ENCODE measurements at places on chromosomes 5 and 9.

DNA sequence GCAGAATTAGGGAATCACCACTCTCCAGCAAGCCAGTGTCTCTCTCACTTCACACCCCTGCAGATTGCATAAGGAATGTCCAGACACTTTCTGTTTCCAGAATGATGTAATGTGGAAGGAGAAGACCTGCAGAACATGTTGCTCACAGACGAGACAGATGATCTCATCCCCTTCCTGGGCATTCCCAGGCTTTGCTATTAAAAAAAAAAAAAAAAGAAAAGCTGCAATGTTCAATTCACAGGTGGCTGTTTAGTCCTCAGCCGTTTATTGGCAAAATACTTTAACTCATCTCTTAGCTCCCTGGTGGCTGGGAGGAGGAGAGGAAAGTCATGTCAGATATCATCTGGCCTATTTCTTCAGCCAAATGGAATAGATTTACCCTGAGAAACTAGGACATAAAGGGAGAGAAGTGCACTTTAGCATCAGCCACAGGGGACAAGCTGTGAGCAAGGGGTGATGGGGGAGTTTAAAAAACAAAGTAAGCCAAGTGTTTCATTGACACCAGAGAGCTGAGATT, 95.9 kb upstream of the TNC start:
- no peak for DNase-seq

DNA sequence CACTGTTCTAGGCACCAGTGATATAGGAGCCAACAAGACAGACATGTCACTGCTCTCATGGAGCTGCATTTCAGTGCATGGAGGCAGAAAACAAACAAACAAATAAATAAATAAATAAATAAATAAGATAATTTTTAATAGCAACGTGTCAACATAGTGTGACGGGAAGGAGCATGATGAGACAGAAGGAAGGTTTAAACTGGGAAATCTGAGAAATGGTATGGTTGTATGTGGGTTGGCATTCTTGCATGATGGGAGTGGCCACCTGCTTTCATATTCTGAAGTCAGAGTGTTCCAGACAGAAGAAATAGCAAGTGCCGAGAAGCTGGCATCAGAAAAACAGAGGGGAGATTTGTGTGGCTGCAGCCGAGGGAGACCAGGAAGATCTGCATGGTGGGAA, at the start of gene PCA3:
Gene PCA3, plus strand, starts transcription at position 301 of the 400 bp plus-strand sequence.
- DNase-seq = no peak

DNA sequence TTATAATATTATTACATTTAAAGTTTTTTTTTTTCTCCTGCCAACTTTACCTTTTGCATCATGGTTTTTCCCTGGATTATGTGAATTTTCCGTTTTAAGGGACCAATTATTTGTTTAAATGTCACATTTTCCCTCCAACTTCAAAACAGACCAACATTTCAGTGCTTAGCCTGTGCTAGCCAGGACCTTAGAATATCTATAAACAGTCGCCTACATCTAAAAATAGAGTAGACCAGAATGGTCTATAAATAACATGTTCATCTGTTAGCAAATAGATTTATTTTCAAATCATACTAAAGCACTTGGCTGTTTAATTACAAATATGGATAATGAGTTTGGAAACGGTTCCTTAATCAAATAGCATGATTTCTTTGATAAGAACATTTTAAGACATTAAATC, 192.0 kb downstream of the FBN2 start:
- no peak for DNase-seq

DNA sequence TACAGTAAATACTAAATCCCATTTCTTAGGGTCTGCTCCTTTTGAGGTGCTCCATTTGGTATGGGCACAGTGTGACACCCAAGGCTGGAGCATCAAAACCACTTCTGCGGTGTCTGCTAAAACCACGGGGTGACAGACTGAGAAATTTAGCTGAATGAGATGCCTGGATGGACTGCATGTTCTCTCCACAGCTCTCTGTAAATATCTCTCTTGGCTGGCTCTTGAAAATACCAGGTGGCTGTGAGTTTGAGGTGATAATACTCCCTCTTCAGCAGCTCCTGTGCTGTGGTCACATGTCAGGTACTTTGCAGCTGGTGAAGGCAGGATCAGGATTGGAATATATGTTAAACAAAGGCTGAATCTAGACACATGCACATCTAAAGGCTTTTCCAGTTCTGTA, 93.7 kb upstream of the SIMC1 start:
- no peak for DNase-seq

DNA sequence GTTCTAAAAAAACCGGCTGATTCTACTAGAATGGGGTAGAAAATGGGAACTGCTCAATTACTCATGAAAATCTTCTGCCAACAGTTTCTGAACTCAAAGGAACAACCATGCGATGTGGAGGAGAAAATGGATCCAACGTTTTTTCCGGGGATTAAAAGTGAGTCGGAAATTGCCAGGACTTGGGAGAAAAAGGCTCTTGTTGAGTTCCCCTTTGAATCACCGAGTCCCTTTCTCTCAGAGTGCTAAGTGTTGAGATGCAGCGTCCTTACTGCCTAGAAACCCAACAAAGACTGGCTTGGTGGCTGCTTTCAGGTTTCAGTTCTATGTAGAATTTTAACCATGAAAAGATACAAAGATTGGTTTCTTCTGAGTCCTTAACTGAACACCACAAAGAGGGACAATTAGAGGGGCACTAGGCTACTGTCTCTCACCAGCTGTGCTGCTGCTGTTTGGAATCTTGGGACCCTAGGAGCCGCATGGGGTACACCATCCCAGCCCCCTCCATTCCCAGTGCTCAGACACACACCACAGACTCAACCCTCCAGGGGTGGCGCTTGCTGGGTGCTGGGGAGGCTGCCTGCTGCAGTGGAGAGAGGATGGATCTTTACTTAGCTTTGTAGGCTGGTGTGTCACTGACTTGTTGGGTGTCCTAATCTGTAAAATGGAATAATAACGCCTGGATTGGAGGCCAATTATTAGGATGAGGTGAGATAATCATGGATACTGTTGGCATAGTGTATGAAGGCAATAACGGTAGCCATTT, 21.5 kb upstream of the NEUROG1 start:
- no peak for DNase-seq

- DNase-seq = peak; percentile 48
Observed at GRCh38 chr9:131530546-131530919, 530 bp downstream of the UCK1 start.

DNA sequence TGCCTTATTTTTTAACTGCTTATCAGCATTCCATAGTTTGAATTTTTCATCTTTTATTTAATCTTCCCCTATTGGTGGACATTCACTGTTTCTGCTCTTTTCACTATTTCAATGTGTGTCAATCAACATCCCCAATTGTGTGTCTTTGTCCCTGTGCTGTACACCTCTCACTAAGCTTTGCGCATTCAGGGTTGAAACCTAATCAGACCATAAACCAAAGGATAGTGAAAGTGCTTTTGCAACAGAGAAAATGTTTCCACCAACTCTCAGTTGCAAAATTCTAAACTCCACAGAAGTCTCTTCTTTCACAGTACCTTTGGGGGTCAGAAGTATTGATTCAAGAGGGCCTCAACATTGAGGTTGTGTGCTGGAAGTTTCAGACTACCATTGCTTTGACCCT, 127.1 kb upstream of the SAP30L start:
- DNase-seq = no peak

- DNase-seq = no peak
Observed at GRCh38 chr5:114830114-114830513, 339.6 kb downstream of the TRIM36 start.

DNA sequence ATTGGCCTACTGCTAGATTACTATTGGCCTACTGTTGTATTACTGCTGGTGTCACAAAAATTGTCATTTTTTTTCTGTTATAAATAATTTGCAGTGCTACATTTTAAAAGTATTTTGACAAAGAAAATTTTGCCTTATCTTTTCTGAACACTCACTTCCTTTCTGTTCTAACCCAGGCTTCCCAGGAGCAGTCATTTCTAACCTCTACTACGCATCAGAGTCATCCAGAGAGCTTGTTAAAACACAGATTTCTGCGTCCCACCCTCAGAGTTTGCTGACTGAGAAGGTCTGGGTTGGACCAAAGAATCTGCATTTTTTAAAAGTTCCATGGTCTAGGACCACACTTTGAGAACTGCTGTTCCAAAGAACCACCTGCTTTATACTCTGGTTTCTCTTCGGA, 306.1 kb downstream of the GLIS3 start:
- no peak for DNase-seq

- DNase-seq = no peak
Observed at GRCh38 chr9:1300941-1301340, 250.8 kb downstream of the DMRT2 start.

DNA sequence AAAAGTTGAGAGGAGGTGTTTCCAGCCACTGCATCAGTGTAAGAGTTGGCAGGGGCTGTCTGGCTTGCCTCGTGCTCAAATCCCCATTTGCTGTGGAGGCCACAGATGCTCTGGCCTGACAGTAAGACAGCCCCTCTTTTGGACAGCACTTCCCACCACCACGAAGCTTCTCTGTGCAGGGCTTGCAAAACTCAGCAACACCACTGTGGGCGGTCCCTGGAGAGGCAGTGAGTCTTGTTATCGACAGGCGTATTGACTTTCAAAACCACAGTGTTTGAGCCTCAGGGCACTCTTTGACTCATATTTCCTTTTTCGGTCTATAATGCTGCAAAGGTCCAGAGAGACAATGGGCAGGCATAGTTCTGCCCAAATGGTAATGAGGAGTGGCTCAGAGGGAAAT, 539.5 kb downstream of the EBF1 start:
- DNase-seq = no peak

- DNase-seq = no peak
Observed at GRCh38 chr5:135822286-135822685, 12.2 kb upstream of the SLC25A48 start.

DNA sequence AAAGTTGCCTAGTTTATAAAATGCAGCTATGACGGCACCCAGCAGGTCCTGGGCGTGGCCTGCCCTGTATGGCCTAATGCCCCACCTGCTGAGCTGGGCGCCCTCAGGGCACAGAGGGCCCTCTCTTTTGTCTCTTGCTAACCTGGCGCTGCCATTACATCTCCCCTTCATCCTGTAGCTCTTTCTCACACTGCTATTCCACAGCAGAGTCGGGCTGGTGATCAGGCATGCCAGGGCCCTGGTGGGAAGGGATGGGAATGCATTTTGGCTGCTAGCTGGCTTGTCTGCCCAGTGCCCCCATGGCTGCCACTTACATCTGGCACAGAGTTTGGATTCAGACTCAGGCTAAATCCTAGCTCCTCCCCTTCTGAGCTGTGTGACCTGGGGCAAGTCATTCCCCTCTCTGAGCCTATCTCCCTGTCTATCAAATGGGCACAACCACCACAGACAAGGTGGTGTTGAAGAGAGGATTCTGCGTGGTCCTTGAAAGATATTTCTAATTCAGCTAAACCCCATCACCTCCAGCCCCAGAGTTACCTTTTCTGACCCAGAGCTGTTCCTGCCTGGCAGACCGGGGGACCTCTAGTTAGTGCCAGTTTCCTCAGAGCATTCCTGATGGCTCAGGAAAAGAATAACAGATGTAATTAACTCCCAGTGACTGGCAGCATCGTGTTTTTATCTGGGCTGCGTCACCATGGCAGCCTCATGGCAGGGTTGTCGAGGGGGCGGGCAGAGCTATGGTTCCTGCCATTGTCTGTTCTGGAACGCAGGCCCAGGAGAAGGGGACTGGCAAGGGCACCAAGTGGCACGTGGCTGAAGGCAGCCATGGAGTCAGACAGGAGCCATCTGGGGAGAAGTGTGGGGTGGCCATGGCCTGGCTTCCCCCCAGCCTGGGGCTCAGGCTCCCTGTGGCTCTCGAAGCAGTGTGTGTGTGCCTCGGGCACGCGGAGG, 6.3 kb downstream of the PRR7 start:
- DNase-seq = no peak

DNA sequence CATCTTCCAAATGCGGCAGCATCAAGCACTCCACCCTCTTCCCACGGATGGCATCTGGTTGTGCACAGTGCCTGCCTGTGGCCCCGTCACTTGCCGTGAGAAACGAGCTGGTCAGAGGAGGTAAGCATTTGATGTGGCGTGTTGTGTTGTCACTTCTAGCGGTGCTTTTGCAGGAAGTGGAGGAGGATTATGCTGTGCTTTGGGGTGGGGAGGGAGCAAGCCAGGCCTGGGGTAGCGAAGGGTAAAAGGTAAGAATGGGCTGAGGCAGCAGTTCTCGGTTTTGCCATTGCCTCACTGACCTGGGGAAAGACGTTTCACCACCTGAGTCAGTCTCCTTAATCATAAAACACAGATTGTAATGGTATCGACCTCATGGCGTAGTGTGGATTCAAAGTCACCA, 2.3 kb upstream of the POMT1 start:
- peak; percentile 82 for DNase-seq

DNA sequence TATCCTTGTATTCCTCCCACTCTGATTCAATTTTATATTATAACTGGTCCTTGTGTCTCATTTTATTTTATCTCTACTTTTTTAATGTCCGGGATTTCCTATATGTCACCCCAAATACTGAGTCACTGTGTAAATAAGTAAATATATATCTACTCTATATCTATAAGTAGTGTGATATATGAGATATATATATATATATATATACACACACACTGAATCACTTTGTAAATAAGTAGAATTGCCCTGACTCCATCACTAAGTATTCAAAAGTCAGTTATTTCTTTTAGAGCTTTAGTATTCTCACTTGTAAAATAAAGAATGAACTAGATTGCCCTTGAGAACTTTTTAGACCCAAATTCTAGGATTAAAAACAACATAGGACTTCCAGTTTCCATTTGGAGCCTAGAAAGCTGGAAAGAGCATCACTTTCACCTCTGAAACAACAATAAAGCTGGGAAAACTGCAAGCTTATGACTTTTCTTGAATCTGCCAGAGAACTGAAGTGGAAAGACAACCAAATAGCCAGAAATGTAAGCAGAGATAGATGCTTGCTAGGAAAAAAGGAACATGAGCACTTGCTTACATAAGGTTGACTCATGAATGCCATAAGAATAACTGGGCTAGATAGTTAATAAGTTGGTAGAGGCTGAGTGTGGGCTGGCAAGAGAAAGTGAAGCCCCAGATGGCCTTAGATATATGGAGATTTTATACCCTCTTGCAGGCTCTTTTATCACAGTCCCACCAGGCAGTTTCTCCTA, 171.1 kb upstream of the TLX3 start:
- no peak for DNase-seq

- DNase-seq = no peak
Observed at GRCh38 chr5:113124265-113124664, 147.7 kb downstream of the DCP2 start.

GRCh38 chr5:142770650-142771609, 753 bp downstream of the ARHGAP26 start:
- DNase-seq = peak; percentile 75

DNA sequence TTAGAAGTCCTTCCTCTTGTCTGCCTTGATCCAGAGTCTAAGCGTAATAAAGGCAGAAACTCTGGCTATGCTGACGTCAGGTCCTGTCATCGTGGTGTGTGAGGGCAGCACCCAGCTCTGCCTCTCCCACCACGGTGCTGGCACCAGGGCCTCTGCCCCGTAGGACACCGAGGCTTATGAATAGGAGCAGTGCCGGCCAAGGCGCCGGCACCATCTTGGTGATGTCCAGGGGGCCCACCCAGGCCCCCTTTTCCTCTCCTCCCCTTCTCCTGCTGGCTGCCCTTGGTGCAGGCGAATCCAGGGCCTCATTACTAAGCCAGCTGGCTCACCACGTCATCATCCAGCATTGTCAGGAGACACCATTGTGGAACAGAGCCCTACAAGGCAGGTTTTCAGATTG, 252.3 kb downstream of the FANCC start:
- DNase-seq = no peak
